Activated CD4-positive, alpha-beta memory T cell treated with anti-CD3 and anti-CD28 coated beads for 36 hours (primary cell): ENCODE measurements at places on chromosomes 6 and 20.

GRCh38 chr6:79506251-79506650, 31.0 kb downstream of the LCA5 start:
- DNase-seq: no peak

- DNase-seq: no peak
These were observed 47.1 kb upstream of the PIM1 start for GRCh38 chr6:37122861-37123260.

DNA sequence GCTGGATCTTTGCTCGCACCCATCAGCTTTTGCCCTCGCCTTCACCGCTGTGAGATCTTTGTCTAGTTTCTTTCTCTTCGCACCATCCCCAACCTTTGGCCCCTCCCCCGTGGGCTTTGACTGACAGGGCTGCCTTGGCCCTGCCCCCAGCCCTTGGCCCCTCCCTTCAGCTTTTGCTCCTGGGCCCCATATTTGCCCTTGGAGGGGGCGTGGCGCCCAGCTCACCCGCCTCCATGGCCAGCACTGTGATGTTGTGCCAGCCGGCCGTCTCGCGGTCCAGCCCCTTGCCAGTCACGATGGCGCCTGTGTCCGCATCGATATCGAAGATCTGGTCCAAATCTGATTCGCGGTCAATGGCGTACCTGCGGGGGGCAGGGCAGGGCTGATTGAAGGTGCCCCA, 81.1 kb downstream of the CD40 start:
- peak; percentile 42 for DNase-seq

DNA sequence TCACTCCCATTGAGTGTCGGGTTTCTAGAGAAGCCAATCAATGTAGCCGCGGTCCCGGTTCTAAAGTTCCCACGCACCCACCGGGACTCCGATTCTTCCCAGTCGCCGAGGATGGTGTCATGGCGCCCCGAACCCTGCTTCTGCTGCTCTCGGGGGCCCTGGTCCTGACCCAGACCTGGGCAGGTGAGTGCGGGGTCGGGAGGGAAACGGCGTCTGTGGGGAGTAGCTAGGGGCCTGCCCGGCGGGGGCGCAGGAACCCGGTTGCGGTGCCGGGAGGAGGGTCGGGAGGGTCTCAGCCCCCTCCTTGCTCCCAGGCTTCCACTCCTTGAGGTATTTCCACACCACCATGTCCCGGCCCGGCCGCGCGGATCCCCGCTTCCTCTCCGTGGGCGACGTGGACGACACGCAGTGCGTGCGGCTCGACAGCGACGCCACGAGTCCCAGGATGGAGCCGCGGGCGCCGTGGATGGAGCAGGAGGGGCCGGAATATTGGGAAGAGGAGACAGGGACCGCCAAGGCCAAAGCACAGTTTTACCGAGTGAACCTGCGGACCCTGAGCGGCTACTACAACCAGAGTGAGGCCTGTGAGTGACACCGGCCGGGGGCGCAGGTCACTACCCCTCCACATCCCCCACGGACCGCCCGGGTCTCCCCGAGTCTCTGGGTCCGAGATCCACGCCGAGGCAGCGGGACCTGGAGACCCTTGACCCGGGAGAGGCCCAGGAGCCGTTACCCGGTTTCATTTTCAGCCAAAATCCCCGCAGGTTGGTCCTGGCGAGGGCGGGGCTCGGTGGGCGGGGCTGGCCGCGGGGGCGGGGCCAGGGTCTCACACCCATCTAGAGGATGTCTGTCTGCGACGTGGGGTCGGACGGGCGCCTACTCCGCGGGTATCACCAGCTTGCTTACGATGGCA, 35.2 kb upstream of the HLA-G start:
- peak; percentile 84 for DNase-seq

DNA sequence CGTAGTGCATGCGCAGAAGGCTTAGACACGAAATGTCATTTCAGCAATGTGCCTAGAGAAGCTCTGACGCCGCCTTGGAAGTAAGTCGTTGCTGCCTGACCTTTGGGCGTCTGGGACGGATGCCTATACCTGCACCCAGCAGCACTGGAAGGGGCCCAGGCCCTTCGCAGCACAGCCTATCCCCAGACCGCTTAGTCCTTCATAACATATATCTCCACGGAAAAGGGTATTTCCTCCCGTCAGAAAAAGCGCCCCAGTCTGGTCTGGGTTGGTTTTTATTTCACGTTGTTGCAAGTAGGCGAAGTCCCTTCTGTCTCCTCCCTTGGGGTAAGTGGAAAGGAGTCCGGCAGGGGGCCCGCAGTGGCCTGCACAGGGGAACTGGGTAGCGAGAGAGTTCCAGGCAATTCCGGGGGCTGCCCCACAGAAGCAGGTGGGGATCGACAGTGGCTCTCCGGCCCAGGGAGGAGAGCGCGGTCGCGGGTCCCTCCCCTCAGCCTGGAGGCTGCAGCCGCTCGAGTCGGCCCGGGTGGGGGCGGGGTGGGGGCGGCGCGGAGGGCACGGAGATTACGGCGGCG, 559 bp upstream of the EYA4 start:
- DNase-seq: no peak

GRCh38 chr6:1664329-1664728, 54.6 kb downstream of the FOXC1 start:
- no peak for DNase-seq

- no peak for DNase-seq
These were observed 7.2 kb upstream of the VWA7 start for GRCh38 chr6:31784098-31784925.

DNA sequence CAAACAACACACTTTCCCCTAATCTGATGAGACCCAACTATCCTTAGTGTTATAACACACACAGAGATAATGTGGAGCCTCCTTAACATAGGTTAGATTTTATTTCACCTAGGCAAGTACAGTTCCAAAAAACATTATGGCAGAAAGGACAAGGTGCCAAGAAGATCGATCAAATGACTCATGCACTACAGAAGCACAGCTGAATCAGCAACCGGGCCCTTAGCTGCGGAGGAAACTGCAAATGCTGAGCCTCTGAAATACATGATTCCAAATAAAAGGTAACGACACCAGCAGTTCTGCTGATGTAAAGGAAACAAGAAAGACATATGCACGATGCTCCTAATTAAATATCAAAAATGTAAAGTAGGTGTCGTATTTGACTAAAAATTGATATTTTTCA, 19.9 kb upstream of the MUC21 start:
- DNase-seq: no peak

GRCh38 chr20:37229357-37229756, 32.3 kb downstream of the GHRH start:
- no peak for DNase-seq

GRCh38 chr6:169579407-169580111, 122.3 kb downstream of the WDR27 start:
- DNase-seq: no peak

DNA sequence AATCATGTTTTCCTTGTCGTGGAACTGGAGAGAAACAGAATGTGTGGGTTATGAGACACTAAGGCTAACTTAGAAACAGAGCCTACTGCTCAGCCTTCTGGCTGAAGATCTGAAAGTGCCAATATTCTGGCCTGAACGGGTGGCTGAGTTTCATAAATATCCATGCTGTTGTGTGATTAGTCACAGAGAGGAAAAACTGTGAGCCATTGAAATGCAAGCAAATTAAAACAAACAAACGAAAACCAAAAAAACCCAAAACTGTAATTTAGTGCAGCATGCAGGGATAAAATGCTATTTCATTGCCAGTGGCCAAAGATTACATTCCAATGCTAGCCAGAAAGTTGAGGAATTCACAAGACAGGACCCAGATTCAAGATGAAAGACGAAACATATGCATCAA, 315.1 kb downstream of the UBE3D start:
- no peak for DNase-seq

GRCh38 chr6:152981989-152982903, 595 bp downstream of the FBXO5 start:
- peak; percentile 39 for DNase-seq

- DNase-seq: no peak
These were observed 508.1 kb upstream of the FLRT3 start for GRCh38 chr20:14845199-14846160.

DNA sequence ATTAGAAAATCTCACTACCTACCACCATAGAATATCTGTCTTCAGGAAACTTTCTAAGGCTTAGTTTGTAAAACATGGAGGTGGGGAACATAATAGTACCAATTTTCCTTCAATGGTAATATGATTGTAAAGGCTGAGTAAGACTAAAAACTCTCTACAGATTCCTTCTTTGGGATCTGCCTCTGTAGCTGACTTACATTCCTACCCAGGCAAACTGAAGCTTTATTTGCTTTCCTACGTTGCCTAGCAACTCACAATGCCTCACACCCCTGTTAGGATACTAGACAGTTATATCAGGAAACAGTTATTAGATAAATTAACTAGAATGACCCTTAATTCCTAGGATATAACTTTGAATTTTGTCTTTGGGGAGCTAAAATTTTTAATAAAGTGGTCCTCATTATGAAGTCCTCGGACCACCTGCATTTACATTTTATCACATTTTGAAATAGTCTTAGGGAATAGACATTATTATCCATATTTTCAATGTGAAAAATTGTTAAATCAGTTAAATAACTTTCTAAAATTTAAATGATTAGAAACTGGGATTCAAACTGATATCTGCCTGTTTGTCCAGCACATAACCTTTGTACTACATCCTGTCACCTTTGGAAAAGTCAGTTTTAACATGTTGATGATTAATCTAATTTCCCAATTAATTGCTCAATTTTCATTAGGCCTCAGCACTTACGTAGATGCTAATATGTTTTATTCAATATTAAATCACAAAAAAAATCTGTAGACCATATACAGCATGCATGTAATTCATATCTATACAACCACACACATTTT, 591.4 kb downstream of the RNF144B start:
- DNase-seq: no peak

- no peak for DNase-seq
These were observed 4.2 kb downstream of the MMP9 start for GRCh38 chr20:46012921-46013320.

DNA sequence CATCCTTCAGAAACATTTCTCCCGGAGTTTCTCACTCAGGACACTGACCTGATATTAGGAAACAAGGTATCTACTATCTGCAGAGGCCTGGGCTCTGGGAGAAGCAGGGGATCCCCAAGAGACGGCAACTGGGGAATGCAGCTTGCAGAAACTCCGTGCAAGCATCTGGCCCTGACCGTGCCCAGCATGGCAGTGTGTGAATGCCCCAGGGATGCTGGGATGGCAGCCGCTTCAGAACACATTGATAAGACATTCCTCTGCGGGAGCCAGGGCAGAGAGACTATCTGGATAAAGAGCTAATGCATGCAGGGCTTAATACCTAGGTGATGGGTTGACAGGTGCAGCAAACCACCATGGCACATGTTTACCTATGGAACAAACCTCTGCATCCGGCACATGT, 55.4 kb downstream of the NFATC2 start:
- no peak for DNase-seq

- no peak for DNase-seq
These were observed 1230.1 kb downstream of the HACE1 start for GRCh38 chr6:103629613-103630012.

- no peak for DNase-seq
These were observed 286.6 kb upstream of the JAG1 start for GRCh38 chr20:10960416-10960815.

DNA sequence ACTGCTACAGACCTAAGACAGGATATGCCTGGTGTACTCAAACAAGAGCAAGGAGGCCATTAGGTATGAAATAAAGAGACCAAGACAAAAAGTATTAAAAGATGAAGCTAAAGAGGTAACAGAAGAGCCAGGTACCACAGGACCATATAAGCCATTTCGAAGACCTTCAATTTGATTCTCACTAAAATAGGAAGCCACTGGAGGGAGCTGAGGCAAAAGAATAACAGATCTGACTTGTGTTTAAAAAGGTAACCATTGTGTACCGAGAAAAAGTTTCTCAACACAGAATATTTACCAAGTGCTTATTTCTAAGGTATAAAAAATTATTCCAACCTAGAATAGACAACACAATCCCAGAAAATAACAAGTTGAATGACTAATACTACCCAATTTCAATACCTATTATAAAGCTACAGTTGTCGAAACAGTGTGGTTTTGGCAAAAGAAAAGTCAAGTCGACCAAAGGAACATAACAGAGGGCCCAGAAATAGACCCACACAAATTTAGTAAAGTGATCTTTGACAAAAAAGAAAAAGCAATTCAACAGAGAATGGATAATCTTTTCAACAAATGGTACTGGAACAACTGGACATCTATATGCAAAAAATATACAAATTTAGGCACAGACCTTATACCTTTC, 125.3 kb upstream of the DST start:
- no peak for DNase-seq

GRCh38 chr20:50398821-50399554, 111.2 kb upstream of the PTPN1 start:
- DNase-seq: no peak

- DNase-seq: no peak
These were observed 104.4 kb upstream of the SYNCRIP start for GRCh38 chr6:85747093-85747492.

GRCh38 chr6:20098267-20098876, 113.9 kb downstream of the MBOAT1 start:
- DNase-seq: no peak
